ENCODE measurements at places on chromosomes 13 and 19.

DNA sequence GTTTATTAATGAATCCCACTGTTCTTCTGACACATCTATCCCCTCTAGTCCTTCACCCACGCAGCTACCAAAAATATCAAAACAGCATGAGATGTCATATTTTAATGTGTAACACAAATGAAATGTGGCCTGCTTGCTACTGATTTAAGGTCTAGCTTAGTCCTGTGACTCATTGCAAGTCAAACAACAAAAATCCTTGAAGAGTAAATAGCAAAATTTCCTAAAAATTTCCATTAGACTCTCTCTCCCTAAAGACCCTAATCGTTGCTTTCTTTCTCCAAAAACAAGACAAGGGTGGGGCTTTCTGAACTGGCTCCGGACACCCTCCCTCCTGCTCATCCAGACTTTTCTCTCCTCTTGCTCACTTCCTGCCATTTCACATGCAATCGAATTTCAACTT, 99.9 kb upstream of the IPO5 start:
- DNase-seq = peak; percentile 20

DNA sequence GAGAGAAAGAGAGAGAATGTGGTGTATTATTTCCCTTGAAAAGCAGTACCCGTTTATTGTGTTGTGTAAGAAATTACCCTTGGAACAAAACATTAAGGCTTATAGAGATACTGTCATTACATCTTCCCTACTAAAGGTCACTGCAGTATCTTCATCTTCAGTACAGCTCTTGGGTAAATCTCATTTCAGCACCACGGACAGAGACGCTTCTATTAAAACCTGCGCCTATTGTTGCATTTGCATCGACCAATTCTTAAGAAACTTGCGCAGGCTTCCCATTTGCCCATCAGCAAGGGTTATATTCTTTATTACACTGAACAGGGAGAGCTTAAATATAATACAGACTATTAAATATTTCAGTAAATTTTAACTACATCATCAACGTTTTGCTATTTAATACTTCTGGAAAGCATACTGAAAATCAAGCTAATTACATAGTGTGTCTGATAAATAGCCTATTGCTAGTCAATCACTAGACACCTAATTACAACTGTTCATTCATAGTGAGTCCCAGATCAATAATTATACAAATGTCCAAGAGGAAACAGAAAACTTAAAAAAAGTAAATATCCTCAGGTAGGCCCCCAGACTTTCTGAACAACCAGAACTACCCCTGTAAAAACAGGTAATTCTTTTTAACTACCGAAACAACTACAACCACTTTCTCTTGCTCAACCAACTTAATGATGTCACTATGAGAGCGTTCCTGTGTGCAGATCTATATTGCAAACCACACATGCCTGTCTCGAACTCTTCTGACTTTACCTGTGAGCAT, 350.6 kb downstream of the LIG4 start:
- DNase-seq = peak; percentile 25

DNA sequence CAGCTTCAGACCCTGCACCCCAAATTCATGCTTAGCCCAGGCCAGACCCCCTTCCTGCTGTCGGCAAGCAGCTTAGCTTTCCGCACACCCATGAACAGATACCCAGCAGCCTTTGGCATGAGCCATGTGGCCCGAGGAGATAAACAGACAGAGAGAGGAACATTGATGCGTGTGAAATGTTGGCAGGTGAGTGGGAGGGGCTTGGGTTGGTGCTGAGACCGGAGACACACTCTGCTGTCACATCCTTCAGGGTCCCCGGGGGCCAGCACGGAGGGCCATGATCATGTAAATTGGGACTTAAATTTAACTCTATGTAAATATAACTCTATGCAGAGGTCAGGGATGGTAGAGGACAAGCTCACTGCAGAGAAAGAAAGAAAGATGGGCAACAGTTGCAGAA, 1.5 kb downstream of the CD22 start:
- no peak for DNase-seq

DNA sequence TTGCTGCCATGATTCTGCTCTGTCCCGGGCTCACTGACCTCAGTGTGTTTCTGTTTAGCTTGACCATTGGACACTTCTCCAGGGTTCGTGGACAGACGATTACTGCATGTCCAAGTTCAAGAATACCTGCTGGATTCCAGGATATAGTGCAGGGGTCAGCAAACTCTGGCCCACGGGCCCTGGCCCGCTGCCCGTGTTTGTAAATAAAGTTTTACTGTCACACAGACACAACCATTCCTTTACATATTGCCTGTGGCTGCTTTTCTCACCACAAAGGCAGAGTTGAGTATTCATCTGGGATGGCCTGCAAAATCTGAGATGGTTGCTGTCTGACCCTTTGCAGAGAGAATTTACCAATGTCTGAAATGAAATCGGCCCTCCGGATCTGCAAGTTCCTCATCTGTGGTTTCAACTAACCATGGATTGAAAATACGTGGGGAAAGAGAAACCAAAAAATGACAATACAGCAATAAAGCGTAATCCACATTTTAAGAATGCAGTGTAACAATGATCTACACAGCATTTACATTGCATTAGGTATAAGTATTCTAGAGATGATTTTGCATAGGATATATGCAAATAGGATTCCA, 25.9 kb upstream of the F2RL3 start:
- no peak for DNase-seq

- DNase-seq = peak; percentile 37
These were observed 39.2 kb downstream of the TNFRSF19 start for GRCh38 chr13:23609414-23609760.

GRCh38 chr13:97977982-97978381, 24.5 kb downstream of the IPO5 start:
- no peak for DNase-seq

DNA sequence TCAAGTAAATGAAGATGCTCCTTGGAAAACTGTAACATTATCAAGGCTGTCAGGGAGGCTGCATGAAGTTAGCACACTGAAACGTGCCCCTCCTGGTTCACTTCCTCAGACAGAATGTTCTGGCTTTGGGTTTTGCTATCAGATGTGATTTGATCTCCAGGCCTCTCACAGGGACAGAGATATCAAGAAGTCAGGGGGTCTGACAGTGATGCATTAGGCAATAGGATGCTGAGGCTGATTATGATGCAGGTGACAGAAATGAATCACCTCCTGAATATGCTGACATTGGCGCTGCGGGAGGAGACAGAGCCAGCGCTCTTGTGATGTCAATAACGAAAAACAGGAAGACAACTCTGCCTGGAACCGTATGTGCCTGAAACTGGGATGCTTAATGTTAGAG, 278.5 kb downstream of the DCT start:
- no peak for DNase-seq

DNA sequence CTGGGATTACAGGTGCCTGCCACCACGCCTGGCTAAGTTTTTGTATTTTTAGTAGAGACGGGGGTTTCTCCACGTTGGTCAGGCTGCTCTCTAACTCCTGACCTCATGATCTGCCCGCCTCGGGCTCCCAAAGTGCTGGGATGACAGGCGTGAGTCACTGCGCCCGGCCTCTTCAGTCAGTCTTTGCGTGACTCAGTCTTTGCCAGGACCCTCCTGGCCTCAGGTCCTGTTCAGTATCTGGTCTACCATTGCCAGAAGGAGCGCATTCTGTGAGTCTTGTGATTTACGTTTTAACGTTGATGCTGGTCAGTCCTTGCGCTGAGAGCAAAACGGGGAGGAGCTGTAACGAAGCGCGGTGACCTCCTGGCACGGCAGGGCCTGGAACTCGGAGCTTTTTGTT, 7.6 kb upstream of the HMG20B start:
- peak; percentile 52 for DNase-seq

- DNase-seq = no peak
These were observed 45.0 kb downstream of the LACC1 start for GRCh38 chr13:43924549-43925245.

- DNase-seq = no peak
These were observed 489.7 kb downstream of the RFC3 start for GRCh38 chr13:34307607-34308006.

GRCh38 chr19:17326595-17326966, 8.1 kb downstream of the ANO8 start:
- no peak for DNase-seq

- DNase-seq = no peak
These were observed 4.4 kb upstream of the COMP start for GRCh38 chr19:18795540-18795939.

GRCh38 chr19:33382006-33382405, 8.5 kb downstream of the CEBPG start:
- no peak for DNase-seq
